ENCODE measurements at places on chromosomes 6 and 20.

DNA sequence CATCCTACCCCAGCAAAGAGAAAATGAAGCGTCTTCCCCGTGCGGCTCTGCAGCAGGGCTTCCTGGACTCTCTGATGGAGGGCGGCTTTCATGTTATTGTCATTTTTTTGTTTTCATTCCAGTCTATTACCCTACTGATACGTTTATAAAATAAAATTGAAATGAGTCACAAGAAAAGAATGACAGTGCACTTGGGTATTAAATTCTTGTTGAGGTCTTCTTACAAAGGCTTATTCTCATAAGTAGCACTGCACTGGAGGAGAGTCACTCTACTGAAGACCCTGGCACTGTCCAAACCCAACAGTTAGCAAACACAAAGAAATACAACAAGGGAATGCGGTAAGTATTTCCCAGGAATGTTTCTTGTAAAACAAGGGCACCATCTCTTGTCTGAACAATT lies 379.3 kb downstream of the MAFB start:
- no peak for DNase-seq

- DNase-seq = no peak
Observed at GRCh38 chr20:32541323-32542258, 43.5 kb downstream of the NOL4L start.

DNA sequence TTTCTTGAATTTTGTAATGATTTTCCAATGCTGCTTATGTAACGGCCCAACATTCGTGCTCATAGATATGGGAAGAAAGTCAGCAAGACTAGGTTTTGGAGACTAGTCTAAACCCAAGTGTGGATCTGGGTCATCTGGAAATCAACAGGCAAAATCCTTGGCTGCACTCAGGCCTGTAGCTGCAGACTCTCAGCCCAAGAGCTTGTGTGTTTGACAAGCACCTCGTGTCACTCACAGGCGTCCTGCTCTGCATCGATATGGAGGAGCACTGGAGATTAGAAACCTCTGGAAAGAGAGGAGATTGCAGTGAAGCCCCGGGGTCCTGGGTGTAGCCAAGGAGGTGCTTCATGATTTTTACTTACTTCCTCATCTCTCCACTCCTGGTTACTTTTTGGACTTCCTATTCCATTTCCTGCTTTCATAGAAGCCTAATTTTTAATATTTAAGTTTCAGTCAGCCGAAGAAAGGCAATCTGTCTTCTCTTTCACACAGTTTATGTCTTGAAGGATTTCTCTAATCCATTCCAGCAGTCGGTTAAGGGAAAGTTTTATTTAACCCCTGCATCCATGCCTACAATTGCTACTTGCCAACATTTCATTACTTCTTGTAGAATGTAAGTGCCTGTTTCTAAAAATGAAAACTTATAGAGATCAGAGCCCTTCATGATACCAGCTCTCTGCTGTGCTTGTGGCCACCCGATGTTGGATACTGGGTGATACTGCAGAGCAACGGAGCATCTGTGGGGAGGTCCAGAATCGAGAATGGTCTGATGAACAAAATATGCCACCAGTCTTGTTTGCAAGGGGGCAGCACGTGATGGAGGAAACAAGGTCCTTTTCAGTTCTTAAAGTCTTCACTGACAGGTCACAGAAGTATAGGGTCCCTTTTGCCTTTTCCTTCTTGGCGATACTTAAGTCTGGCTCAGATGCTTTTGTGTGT lies 296.3 kb downstream of the QKI start:
- DNase-seq = no peak

GRCh38 chr6:130043344-130043743 lies 25.0 kb downstream of the L3MBTL3 start:
- DNase-seq = no peak

DNA sequence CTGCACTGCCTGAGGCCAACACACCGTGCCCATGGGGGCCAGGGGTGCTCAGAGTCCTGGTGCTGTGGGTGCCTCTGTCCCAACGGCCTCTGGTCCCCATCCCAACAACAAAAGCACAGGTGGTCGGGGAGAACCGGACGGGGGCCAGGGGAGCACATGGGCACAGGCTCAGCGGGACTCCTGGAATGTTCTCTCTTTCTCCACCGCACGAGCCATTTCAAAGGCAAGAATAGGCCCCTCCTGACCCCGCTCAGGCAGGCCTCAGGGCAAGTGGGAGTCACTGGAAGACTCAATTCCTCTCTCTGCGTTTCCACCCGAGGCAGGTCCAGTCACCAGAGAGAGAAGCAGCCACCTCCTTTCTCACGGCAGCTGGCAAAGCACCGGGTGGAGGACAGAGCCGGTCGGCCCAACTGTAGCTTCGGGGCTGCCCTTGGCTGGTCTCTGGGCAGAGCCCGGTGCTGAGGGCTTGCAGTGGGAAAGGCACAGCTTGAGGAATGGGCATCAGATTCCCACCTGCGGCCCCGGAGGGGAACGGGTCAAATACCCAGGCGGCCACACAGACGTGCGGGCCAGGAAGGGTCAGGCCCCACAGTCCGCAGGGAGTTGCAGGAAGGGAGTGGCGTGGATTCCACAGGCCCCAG lies 55.2 kb downstream of the KCNQ2 start:
- no peak for DNase-seq

DNA sequence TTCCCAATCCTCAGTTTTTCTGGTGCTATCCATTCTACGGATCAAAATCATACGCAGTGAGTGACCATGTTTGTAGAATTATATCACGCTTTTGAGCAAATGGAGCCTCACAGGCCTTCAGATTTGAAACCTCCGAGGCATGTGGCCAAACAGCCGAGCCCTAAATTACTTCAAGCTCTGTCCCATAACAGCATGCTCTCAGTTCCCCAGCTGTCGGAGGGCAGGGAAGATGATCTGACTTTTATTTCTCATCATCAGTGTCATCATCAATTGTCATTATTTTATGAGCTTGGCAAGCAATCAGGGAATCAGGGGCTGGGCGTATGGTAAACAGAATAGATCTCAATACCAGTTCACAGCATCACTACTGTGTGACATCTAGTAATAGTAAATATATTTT lies 73.2 kb downstream of the PSMG4 start:
- no peak for DNase-seq

GRCh38 chr20:52166150-52166549 lies 25.4 kb downstream of the ZFP64 start:
- no peak for DNase-seq

- no peak for DNase-seq
Observed at GRCh38 chr20:22070610-22071058, 365.2 kb downstream of the PAX1 start.

- no peak for DNase-seq
Observed at GRCh38 chr20:19397666-19398065, 185.2 kb downstream of the SLC24A3 start.

GRCh38 chr20:52838510-52839241 lies 133.5 kb upstream of the TSHZ2 start:
- DNase-seq = no peak

- no peak for DNase-seq
Observed at GRCh38 chr6:144667532-144668503, 382.7 kb downstream of the UTRN start.

- no peak for DNase-seq
Observed at GRCh38 chr6:158519300-158519699, 40.6 kb upstream of the TMEM181 start.

- DNase-seq = no peak
Observed at GRCh38 chr20:36775826-36776225, 2.3 kb upstream of the DSN1 start.

DNA sequence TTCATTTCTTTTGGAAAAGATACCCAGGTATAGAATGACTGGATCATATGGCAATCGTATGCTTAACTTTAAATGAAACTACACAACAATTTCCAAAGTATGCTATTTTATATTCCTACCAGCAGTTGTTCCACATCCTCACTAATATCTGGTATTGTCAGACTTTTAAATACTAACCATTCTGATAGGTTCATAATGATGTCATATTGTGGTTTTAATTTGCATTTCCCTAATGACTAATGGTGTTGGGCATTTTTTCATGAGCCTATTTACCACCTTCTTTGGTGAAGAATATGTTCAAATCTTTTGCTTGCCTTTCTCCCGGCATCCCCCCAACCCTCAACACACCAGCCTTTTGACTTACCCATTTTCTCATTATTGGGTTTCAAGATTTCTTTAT lies 96.2 kb upstream of the HMGN3 start:
- DNase-seq = no peak

DNA sequence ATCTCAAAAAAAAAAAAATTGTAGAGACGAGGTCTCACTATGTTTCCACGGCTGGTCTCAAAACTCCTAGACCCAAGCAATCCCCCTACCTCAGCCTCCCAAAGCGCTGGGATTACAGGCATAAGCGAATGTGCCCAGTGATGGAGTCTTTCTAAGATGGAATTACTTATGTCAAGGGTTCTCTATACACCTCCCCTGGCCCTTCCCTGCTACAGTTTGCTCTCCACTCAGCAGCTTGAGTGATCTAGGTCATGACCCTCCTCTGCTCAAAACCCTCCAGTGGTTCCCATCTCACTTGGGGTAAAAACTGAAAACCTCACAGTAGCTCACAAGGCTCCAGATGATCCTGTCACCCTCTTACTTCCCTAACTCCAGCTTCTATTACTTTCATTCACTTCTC lies 1.8 kb upstream of the DNPH1 start:
- DNase-seq = no peak

DNA sequence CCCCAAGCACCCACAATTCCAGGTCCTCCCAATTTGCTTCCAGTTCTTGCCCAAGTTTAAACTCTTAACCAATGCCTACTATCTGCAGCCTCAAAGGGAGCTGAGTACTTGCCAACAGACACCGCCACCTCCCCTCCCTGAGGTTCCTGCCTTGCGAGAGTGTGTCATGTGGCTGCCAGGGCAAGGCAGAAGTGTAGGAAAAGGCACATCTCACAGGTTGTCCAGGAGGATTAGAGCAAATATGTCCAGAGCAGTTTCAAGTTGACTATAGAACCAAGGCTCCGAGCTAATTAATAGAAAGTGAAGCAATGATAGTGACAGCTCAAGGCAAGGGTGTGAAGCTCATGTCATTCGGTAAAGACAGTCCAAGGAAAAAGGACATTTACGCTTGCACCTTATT lies 127.8 kb downstream of the ATXN1 start:
- no peak for DNase-seq

DNA sequence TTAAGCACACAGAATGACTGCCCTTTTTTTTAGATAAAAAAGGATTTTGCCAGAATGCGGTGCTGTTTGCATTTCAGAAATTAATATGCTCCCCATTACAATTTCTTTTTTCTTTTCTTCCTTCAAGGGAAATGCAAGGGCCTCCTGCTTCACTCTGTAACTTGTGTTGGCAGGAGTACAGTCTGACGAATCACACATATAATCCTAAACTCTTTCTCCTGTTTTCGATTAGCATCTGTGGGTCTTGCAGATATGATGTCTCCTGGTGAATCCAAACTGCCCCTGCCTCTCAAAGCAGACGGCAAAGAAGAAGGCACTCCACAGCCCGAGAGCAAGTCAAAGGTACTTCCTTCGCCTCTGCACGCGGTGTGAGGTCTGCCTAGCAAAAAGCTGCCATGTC lies 149.5 kb downstream of the TMEM242 start:
- no peak for DNase-seq

- DNase-seq = peak; percentile 23
Observed at GRCh38 chr6:155079985-155080452, 84.9 kb downstream of the TIAM2 start.

DNA sequence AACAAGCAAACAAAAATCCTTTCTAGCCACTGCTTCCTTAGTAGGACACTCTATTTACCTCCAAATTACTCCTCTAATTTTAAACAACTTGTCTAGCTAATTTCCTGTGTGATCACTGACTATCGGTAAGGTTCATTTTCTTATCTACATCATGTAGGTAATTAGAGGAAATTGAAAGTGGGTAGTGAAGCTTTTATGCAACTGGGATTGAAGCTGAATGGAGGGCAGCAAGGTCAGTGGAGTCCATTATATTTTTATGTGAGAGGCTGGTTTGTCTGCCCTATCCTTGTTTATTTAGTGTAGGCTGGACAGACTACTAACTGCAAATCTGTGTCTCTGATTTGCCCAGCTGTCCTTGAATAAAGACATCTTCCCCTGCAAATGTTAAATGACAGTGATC lies 88.5 kb upstream of the SIM1 start:
- DNase-seq = no peak

DNA sequence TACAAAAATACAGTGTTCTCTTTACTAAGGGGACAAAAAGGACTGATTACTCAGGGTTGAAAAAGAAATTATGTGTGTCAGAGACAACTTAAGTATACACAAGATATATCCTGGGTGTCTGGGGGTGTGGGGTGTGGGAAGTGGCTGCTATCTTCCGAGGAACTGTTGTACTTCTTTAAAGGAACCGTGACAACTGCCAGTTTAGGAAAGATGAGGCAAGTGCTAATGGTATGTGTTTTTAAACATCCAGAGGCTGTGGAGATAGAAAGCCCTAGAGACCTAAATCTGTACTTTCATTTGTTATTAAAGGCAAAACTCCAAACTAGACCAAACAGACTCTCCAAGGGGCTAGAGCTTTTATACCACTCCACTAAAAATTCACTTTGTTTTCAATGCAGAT lies 95.6 kb downstream of the SNAP25 start:
- no peak for DNase-seq

DNA sequence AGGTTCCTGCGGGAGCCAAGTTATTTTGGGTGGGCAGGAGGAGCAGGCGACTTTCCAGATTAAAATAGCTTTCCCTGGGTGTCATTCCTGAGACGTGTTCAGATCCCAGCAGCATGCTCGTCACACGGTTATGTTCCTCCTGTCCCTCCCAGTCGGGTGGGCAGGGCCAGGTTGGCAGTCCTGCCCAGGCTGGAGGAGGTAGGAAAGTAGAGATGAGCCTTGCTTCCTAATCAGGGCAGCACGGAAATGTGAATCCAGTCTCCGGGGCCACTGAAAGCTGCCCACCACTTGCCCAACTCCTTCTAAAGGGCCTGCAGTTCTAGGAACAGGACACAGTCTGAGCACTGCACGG lies 137.0 kb downstream of the MRPL14 start:
- DNase-seq = no peak

GRCh38 chr6:88380083-88380482 lies 213.9 kb upstream of the CNR1 start:
- DNase-seq = no peak

DNA sequence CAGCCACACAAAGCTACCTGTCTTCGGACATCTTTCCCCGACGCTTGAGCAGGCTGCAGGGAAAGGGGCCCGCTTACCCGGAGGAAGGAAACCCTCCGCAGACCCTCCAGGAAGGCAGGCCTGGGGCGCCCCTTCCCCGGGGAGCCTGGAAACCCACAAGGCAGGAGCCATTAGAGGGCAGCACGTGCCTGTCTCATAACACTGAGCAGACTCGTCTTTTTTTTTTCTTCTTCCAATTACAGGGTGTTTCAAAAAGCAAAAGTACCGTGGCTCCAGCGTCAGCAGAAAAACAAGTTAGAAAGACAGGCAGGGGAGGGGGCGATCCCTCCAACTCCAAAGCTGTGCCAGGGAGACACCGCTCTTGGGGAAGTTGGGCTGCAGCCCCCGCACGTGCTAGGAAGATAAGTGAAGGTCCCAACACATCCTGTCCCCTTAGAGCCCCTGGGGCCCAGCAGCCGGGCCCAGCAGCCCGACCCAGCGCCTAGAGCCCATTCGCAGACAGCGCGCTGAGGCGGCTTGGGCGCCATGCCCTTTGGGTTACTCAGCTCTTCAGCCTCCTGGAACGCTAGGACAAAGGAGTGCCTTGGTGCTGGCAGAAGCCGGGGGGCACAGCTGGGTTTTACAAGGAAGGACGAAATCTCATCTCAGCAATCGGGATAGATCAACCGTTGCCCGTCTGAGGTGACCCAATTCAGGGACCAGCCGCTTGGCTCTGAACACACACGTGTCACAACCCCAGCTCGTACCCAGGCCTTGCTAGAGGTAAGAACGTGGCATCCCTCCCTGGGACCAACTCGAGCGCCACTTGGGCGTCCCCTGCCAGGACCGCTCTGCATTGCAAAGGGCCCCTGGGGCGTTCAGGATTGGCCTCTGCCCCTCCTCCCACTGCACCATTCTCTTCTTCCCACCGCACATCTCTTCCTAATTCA lies 136.3 kb downstream of the LY86 start:
- DNase-seq = peak; percentile 46
